D341Med (cell line): ENCODE measurements at places on chromosomes 16 and 17.

DNA sequence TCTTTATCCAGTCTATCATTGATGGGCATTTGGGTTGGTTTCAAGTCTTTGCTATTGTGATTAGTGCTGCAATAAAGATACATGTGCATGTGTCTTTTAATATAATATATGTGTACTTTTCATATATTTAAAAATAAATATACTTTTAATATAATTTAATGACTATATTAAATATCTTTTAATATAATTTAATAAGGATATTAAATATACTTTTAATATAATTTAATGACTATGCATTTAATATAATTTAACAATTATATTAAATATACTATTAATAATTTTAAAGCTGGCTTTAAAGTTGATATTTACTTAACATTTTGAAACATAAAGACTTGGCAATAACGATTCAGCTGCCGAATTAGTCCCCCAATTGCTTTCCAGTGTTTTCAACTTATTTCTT lies 1.2 kb downstream of the CCL23 start:
- no peak for DNase-seq

DNA sequence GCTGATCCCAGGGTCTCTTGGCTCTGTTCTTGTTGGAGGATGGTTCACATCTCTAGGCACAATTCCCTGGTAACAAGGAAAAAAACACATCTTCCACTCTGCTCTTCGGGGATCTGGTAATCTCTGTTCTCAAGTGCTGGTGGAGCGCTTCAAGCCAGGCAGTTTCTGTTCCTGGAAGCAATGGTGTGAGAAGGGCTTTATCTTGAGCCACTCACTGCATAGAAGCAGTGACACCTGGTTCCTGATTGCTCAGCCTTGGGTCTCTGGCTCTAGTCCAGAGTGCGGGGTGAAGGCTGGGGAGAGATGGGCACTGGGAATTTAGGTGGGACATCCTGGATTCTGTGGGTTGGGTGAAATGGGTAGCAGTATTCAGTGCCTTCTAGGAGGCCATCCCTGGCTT lies 14.1 kb downstream of the AKAP1 start:
- DNase-seq: no peak

DNA sequence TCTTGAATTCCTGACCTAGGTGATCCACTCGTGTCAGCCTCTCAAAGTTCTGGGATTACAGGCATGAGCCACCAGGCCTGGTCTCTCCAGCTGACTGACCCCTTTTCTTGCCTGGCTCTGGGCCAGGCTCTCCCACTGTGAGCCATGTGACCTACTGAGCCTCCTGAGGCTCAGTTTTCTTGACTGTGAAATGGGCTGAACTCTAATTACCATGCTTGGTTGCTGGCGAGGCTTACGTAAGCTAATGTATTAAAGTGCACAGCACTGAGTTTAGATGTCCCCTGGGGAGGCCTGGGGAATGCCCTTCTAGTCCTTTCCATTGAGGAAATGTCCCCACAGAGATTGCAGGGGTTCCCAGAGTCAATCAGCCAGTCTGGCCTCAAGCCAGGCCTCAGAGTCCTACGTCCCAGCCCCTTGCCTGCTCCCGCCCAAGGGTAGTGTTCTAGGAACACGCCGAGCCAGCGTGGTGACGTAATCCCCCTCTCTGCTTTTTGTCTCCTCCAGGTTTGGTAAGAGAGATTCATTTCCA lies 45.8 kb upstream of the LGALS9 start:
- DNase-seq: no peak

- no peak for DNase-seq
Observed at GRCh38 chr17:5437721-5438317, 1.1 kb downstream of the C1QBP start.

DNA sequence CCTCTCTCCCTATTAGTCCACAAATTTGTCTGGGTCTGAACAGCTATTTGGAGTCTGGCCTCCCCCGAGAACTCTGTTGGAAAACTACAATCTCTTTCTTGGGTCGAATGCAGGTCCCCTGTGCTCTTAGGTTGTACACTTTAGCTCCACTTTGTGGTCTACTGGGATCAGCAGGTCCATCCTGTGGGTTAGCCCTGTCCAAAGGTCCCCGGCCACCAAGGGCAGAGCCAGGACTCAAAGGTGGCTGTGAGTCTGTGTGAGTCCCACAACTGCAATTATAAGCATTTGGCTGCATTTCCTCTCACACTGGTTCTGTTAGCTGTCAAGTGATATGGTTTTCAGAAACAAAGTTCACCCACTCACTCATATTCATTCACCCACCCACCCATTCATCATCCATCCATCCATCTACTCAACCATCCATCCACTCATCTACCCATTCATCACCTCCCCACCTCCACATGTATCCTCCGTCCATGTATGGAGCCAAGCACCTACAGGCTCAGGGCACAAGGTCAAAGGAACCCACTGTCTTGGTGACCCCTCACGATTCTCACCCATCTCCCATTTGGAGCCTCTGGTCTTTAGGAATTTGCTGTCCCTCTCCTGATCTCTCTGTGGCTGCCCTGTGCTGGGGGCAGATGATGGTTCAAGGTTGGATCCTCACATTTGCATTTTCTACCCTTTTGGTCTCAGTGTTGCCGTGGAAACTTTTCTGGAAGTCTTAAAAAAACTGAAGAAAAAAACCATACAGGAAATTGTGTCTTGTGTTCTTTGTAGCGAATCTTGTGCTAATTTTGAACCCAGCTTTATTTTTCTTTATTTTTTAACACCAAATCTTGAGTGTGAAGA lies 45.8 kb downstream of the IRF8 start:
- no peak for DNase-seq

GRCh38 chr16:58094026-58094425 lies 35.2 kb downstream of the CFAP20 start:
- DNase-seq: no peak

GRCh38 chr16:76318565-76318964 lies 41.4 kb downstream of the CNTNAP4 start:
- no peak for DNase-seq

DNA sequence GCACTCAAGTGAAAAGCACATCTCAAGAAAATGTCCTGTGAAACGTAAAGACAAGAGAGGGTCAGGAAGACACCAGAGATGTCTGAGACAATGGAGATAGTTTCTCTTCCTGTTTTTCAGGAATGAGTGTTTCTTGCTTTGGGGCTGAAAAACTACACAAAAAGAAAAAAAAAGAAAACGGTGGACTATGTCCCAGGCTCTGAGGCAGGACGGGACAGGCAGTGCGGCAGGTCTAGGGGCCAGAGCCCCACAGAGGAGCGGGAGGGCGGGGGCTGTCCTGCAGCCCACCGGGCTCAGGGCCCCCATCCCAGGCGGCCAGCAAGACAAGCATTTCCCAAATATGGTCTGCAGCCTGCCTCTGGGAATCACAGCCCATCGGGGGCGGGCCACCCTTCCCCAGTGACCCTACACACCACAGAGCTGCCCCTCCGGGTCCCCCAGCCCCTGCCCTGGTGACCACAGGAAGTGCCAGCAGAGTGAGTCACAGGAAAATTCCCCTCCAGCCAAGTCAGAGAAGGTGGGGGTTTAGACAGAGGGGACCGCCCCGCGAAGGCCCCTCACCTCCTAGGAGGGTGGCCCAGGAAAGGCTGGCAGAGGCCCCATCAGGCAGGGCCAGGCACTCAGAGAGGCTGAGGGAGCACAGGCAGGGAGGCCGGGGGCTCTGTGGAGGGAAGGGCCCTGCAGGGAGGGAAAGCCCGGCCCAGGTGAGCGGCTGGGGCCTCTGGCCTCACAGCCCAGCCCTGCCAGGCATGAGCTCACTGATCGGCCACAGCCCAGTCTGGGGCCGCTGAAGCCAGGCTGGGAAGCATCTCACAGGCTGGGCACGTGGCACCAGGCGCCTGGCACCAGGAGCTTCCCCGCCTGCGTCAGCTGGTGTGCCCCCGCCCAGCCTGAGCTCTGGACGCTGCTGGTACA lies 6.3 kb downstream of the BCAR1 start:
- no peak for DNase-seq

- no peak for DNase-seq
Observed at GRCh38 chr17:79079421-79080200, 5.0 kb downstream of the ENGASE start.
